ENCODE measurements at places on chromosomes 2 and 18.

GRCh38 chr2:65357095-65357958 lies 75.1 kb downstream of the SPRED2 start:
- no peak for DNase-seq

GRCh38 chr18:26978812-26979341 lies 113.4 kb upstream of the AQP4 start:
- no peak for DNase-seq

DNA sequence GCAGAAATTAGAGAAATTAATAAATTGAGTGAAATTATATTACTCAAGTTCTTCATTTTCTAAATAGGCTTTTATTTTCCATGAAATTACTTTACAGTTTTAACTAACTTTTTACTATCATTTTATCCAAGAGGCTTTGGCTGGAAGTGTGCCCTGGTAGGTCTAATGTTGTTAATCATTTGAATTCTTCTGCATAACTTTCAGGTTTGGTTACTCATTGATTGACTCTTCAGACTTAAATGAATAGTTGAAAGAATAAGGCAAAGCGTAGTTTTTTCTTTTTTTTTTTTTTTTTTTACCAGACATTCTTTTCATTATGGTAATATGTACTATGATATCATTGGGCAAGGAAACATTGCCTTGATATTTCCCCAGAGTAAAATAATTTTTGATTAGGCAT lies 228.4 kb upstream of the MMADHC start:
- DNase-seq, result no peak

DNA sequence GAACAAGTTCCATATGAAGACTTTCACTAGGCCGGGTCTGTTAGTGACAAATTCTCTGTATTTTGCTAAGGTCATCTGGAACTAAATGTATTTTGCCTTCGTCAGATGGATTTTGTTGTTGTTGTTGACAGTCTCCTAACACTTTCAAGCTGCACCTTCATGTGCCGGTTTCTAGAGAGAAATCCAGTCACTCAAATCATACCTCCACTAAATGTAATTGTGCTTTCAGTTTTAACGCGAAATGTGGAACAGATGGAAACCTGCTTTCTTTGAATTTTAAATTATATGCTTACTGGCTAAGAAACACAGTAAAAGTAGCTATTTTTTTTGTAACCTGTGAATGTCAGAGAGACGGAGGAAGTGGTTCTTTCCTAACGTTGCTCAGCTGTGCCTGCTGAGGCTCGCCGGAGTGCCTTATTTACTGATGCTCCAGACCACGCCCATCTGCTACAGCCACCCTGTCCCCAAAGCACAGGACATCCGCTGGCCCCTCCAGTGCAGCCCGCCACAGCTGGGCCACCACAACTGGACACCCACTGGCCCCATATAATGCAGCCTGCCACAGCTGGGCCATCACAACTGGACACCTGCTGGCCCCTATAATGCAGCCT lies 134.7 kb downstream of the PXDN start:
- DNase-seq, result no peak

All from natural killer cell (primary cell).